Cardiac muscle cell (in vitro differentiated cells and primary cell): ENCODE measurements at places on chromosomes 16 and 17.

GRCh38 chr17:58684003-58684402 lies 7.8 kb downstream of the TEX14 start:
- H3K27ac ChIP-seq, result no peak overlapping the region
- no peak for DNase-seq
- H3K36me3 ChIP-seq, result no peaks in the 10 kb centered on the region
- no peak overlapping the region for H3K4me3 ChIP-seq
- H3K4me1 ChIP-seq, result no peaks in the 10 kb centered on the region
- H3K27me3 ChIP-seq, result no peaks in the 10 kb centered on the region

- H3K36me3 ChIP-seq, result no peaks in the 10 kb centered on the region
- H3K4me3 ChIP-seq, result no peak overlapping the region
- H3K27me3 ChIP-seq, result no peaks in the 10 kb centered on the region
- no peaks in the 10 kb centered on the region for H3K4me1 ChIP-seq
- DNase-seq, result peak; percentile 89
- H3K27ac ChIP-seq, result no peak overlapping the region
Measured at GRCh38 chr17:6269478-6269877, 165.4 kb downstream of the AIPL1 start.

DNA sequence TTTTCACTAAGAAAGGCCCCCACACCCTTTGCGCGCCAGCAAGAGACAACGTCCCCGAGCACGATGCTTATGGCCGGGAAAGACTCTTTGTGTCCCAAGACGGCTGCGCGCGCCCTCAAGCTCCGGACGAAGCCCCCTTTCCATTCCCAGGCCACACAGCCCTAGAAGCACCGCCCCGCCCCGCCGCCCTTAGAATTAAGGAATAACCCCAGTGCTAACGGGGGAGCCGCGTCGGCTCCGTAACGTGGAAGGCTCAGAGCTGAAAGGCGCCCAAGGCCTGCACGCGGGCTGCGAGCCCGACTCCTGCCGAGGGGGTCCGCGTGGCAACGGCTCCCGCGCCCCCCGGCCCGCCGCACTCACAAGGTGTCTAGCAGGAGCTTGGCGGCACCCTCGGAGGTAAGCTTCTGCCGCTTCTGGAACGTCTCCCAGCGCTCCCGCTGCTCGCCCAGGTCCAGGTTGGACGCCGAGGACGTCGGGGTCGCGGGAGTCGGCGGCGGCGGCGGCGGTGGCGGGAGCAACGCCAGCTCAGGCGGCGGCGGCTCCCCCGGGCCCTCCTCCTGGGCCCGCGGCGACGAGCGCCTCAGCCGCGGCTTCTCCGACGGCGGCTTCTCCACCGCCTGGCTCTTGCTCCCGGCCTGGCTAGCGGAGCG lies 477 bp downstream of the CENPV start:
- H3K4me1 ChIP-seq, result peaks cover 3% of the 10 kb centered on the region
- H3K4me3 ChIP-seq, result peak overlapping the region; percentile 78
- H3K27me3 ChIP-seq, result no peaks in the 10 kb centered on the region
- peaks cover 6% of the 10 kb centered on the region for H3K36me3 ChIP-seq
- DNase-seq, result peak; percentile 47

DNA sequence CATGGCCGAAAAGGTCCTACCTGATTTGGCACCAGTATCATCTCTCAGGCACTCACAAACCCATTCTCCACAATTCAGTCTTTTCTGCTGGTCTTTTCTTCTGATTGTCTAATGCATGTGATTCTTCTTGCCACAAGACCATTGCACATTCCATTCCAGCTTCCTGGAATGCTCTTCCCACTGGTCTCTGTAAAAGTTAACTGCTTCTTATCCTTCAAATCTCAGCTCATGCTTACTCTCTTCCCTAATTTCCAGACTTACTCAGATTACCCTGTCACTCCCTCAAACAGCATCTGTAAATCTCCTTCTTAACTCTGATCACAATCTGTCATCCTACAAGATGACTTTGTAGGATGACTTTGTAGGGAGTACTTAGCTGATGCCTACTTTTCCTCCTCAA lies 320.2 kb downstream of the MAP2K6 start:
- no peaks in the 10 kb centered on the region for H3K36me3 ChIP-seq
- no peak for DNase-seq
- no peaks in the 10 kb centered on the region for H3K27me3 ChIP-seq

DNA sequence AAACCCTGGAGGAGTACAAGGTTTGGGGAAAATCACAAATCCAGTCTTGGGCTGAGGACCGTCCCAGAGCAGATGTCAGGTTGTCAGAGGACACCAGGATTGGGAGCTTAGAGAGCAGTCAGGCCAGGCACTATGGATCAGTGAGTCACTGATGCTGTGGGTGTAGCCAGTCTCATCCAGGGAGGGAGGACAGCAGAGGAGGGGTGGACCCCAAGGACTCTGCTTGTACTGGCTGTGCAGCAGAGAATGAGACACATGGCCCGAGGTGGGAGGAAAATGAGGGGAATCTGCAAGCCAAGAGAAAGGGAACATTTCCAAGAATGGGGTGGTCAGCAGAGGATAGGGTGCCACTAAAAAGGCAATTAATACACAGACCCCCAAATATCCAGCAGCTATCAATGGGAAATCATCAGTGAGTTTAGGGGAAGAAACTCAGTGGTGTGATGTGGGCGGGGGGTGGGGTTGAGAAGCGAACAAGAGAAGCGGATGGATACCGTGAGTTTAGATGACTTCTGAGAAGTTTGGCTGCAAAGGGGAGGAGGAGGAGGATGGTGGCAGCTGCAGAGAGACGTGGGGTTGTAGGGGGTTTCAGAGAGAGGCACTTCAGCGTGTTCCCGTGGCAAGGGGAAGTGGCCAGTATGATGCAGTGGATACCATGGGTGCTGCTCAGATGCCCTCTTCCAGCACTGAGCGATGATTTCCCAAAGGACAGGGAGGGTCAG lies 43.9 kb downstream of the ARHGAP27 start:
- H3K36me3 ChIP-seq, result no peaks in the 10 kb centered on the region
- peak; percentile 16 for DNase-seq
- no peaks in the 10 kb centered on the region for H3K4me1 ChIP-seq
- no peaks in the 10 kb centered on the region for H3K27me3 ChIP-seq

GRCh38 chr16:53651357-53651756 lies 52.3 kb downstream of the RPGRIP1L start:
- H3K4me3 ChIP-seq, result no peak overlapping the region
- no peaks in the 10 kb centered on the region for H3K27me3 ChIP-seq
- peak overlapping the region; percentile 27 for H3K27ac ChIP-seq
- no peaks in the 10 kb centered on the region for H3K36me3 ChIP-seq
- peak; percentile 43 for DNase-seq
- peaks cover 7% of the 10 kb centered on the region for H3K4me1 ChIP-seq

GRCh38 chr17:21146362-21147015 lies 19.7 kb downstream of the DHRS7B start:
- no peaks in the 10 kb centered on the region for H3K4me1 ChIP-seq
- no peak for DNase-seq
- H3K4me3 ChIP-seq, result no peak overlapping the region

DNA sequence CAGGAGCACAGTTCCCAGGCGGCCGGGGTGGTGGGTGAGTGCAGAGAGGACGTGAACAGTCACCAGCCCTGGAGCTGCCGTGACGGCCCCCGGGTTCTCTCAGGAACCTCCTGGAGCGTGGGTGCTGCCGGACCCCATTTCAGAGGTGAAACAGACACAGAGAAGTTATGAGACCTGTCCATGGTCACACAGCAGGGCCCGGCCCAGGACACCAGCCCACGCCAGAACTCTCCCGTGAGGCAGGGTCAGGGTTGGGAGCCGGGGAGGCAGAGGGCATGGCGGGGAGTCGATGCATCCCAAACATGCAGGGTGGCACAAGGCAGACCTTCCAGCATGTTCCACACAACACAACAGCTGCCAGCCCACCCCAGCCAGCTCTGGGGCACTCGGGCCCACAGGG lies 3.8 kb upstream of the PVALEF start:
- peaks cover 8% of the 10 kb centered on the region for H3K4me1 ChIP-seq
- no peaks in the 10 kb centered on the region for H3K27me3 ChIP-seq
- no peak for DNase-seq

DNA sequence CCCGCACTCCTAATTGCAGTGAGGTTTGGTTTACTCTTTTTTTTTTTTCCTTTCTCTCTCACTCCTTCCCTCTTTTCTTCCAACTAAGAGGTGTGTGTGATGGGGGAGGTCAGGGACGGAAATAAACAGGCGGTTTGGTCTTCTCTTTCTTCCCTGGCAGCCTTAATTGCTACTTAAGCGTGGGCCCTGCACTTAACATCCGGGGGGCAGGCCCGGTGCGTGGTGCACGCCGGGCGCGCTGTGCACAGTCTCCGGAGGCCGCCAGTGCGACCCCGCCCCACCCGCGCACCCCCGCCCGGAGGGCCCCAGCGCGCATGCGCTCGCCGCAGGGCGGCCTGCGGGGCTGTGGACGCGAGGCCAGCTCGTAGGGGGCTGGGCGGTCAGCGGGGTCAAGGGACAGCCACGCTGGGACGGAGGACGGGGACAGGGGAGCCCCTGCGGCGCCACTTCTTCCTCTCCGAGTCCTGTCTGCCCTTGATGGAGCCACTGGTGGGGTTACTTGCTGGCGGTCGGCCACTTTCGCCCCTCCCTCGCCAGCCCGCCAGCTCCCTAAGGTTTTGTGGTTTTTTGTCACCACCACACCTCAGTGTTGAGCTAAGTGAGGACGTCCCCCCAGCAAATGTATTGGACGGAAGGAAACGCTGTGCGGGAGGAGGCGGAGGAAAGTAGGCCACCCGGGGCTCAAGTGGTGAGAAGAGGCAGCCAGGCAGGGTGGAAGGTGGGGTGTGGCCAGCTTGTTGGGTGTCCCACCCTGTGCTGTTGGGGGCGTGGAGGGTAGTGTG lies 120.9 kb downstream of the MRM1 start:
- DNase-seq, result peak; percentile 65
- H3K27me3 ChIP-seq, result no peaks in the 10 kb centered on the region
- no peaks in the 10 kb centered on the region for H3K36me3 ChIP-seq

- peaks cover 3% of the 10 kb centered on the region for H3K36me3 ChIP-seq
- no peak overlapping the region for H3K27ac ChIP-seq
- no peaks in the 10 kb centered on the region for H3K27me3 ChIP-seq
- no peak overlapping the region for H3K4me3 ChIP-seq
Measured at GRCh38 chr17:78012428-78012827, 53.9 kb downstream of the TNRC6C start.

DNA sequence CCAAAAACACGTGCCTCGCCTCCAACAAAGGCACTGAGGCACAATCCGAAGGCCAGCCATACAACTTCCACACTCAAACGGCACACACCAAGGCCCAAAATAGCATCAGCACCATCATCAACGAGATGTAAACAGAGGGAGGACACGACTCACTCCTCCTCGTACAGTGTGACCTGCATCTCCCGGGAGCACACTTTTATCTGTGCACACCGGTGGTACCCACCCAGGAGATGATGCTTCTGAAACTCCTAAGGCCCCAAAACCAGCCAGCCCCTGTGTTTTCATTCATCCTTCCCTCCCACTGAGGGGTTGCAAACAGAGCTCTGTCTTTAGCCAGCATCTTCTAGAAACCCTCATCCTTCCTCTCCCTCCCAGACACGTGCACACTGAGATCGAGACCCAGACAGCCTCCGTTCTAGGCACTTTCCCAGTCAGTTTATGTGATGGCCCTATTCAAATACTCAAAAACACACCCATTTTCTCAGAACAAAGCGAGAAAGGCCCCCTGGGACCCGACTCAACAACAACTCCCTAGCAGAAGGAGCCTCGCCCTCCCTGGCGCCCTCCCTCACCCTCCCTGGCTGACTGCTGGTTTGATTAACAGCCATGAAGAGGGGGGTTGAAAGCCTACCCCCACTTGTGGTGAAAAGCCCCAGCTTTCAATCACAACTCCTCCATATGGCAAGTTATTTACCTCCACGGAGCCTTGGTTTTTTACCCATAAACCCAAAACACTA lies 76.3 kb downstream of the GAS7 start:
- H3K36me3 ChIP-seq, result no peaks in the 10 kb centered on the region
- no peak overlapping the region for H3K4me3 ChIP-seq
- DNase-seq, result no peak
- H3K27ac ChIP-seq, result no peak overlapping the region
- H3K27me3 ChIP-seq, result no peaks in the 10 kb centered on the region

GRCh38 chr16:20637247-20637646 lies 60.2 kb downstream of the ACSM1 start:
- no peaks in the 10 kb centered on the region for H3K27me3 ChIP-seq
- no peak overlapping the region for H3K27ac ChIP-seq
- no peaks in the 10 kb centered on the region for H3K36me3 ChIP-seq
- no peak for DNase-seq

DNA sequence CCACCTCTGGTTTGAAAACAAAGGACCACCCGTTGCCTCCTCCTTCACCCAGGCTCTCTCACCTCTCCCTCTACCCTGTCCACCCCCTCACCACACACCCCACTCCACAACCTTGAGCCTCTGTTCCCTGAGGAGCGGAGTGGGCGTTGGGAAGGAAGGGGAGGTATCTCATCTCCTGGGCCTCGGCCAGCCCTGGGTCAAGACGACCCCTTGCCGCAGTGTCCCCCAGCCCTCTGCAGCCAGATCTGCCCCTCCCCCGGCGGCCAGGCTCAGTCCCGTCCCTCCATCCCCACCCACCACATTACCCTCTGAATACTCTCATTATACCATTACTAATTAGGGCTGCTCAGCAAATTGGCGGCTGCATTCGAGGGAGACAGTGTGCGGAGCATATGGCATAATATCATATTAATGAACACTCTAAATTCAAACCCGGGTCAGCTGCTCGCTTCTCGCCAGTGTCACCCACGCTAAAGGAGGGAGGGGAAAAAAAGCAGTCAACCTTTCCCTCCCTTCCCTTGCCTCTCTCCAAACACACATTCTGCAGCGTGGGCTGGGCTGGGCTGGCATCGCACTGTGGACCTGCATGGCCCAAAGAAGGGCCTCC lies 123.2 kb upstream of the LHX1 start:
- no peak overlapping the region for H3K4me3 ChIP-seq
- no peaks in the 10 kb centered on the region for H3K36me3 ChIP-seq
- DNase-seq, result no peak
- no peaks in the 10 kb centered on the region for H3K4me1 ChIP-seq
- H3K27ac ChIP-seq, result no peak overlapping the region
- H3K27me3 ChIP-seq, result peaks cover 41% of the 10 kb centered on the region

GRCh38 chr16:54657058-54657708 lies 273.5 kb upstream of the IRX5 start:
- no peak for DNase-seq
- H3K36me3 ChIP-seq, result no peaks in the 10 kb centered on the region
- no peaks in the 10 kb centered on the region for H3K27me3 ChIP-seq
- H3K4me1 ChIP-seq, result peaks cover 26% of the 10 kb centered on the region
- no peak overlapping the region for H3K27ac ChIP-seq

DNA sequence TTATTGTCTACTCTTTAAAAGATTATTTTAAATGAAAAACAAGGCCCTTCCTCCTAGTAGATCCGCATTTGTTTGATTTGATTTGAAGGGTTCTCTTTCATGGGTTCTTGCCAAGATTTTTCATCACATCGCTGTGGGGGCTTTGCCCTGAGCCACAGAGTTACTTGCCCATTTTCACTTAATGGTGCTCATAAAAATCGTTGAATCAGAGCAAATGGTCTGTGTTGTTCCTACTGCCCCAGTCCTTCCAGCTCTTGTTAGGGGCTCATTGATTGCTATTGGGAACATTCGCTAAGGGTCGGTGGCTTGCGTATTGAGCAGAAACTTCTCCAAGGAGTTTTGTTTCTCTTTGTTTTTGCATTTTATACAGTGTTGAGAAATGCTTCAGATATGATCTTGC lies 1023.4 kb upstream of the CDH8 start:
- no peaks in the 10 kb centered on the region for H3K4me1 ChIP-seq
- H3K27me3 ChIP-seq, result no peaks in the 10 kb centered on the region
- no peak overlapping the region for H3K27ac ChIP-seq
- no peak for DNase-seq
- H3K4me3 ChIP-seq, result no peak overlapping the region
- H3K36me3 ChIP-seq, result no peaks in the 10 kb centered on the region
